ENCODE measurements at places on chromosomes 4 and X.

DNA sequence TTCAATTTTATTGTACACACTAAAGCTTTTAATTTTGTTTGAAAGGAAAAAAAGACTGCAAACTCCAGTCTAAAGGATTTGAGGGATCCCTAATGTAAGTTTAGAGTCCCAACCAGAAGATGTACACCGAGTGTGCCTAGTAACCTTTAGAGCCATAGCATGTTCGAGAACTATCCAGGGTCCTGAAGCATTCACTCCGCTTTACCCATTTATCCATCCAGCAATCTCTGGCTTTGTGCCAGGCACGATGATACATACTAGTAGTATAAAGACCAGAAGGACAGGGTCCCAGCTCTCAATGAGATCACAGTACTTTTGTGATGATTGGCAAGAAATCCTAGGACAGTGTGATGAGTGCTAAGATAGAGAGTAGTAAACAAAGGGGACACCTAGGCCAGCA lies 168.7 kb downstream of the STK32B start:
- peak; percentile 50 for DNase-seq

DNA sequence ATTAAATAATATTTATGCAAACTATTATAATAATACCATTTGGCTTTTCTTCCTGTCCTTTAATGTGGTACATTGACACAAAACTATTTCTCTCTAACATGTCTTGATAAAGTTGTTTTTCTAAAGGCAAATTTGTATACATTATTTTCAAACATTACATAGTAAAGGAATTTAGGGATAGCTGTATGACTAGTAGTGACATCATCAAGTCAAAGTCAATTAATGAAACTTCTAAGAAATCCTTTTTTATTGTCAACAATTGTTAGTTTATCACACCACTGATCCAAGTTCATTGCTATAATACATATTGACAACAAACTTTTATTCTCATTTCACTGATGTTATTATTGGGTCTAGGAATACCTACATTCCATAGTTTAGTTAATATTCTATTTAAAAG lies 68.4 kb downstream of the TBCK start:
- DNase-seq = no peak

- no peak for DNase-seq
Measured at GRCh38 chr4:155789391-155789790, 30.6 kb downstream of the GUCY1B1 start.

DNA sequence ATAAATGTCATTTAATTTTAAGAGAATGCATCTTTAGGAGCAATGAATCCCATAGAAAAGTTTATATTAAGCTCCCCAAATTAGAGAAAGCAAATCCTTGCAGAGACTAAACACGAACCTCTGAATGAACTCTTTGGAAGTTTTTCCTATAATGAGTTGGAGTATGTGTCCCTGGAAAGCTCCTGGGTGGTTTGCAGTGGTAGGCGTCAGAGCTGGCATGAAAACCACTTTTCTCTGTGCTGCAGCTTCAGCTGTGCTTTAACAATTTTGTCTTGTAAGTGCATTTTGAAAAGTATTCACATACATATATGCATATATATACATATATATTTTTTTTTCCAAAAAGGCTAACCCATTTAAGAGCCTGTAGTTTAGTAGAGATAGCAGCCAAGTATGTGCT lies 148.7 kb upstream of the TBC1D9 start:
- no peak for DNase-seq

DNA sequence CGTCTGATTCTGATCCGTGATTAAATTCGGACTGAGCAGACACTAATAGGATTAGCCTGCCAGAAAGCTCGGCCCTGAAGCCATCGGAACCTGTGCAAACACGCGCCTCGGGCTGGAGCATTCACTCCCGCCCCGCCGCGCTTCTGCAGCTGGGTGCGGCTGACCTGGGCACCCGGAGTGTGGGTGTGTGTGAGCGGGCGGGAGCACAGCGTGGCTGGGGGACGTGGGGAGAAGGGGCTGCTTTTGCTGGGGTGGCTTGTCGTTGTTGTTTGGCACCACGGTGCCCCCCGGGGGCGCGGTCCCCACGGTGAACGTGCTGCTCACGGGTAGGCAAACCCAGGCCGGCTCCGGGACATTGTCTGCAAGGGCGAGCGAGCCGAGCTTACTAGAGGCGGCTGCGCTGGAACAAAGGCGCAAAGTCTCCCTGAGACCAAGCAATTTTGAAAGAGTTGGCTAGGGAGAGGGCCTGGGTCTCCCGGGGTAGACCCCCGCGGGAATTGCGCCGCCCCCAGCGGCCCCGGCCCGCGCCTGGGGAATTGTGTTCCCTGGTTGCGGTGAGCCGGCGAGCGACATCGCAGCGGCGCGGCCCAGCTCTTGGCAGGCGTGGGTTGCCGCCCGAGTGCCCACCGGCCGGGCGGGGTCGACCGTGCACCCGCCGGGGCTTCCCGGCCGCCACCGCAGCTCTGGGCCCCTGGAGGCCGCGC lies 1.4 kb downstream of the MAMLD1 start:
- DNase-seq = peak; percentile 44

GRCh38 chr4:187090401-187090800 lies 366.7 kb upstream of the FAT1 start:
- no peak for DNase-seq

DNA sequence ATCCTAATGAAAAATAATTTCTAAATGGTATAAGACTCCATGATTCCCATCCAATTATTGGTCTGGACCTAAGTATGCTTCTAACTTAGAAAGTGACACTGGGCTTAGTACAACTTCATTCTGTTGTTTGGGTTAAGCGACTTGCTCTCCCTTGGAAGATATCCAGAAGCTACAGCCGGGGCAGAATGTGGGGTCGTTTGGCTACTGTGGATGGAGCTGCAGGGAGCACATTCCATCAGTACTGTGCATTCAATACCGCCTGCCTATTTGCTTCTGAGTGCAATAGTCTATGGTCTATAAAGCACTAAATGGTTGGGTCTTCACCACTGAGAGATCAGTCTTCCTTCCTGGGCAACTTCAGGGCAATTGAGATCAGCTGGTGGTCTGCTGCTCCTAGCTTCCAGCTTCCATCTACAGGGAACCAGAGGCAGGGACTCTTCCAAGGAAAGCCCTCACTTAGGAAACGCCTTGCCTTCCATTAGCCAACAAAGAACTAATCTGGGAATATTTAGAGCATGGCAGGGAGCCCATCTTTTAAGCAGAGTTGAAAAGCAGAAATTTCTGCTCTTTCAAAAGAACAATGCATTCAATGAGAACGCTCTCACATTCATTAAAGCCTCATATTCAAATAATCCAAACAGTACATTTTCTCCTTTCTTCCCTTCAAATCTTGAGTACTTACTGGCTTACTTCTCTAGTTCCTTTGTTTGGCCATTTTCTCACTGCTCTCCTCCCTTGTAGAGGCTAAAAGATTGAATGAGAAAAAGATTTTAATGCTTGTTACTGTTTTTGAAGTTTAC lies 1049.9 kb upstream of the TENM3 start:
- peak; percentile 40 for DNase-seq

- DNase-seq = no peak
Measured at GRCh38 chr4:8422327-8422726, 18.2 kb downstream of the ACOX3 start.
